ENCODE measurements at places on chromosomes 4 and X.
A peak's percentile ranks its signal among the peaks of the same experiment; 100 is the strongest.

DNA sequence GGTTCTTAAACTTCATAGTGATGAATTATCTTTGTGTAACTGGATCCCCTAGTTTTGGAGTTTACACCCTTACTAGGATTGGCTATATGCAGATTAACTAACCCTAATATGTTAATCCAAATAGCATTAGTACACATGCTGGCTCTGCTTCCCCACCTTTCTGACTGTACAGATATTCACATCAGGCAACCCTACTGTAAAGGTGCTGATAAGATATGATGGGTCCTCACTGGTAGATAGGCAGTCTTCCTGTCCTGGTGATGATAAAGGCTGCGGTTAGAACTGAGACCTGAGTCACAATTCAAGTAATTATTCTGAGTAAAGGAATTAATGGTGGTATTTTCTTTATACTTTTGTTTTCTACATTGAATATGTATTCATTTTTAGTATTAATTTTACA is 118.6 kb downstream of the COL4A5 start:
- peak; percentile 69 for DNase-seq

GRCh38 chr4:63218856-63219255 is 1190.4 kb downstream of the TECRL start:
- DNase-seq: no peak

GRCh38 chr4:151922306-151922705 is 161.5 kb upstream of the GATB start:
- no peak for DNase-seq

DNA sequence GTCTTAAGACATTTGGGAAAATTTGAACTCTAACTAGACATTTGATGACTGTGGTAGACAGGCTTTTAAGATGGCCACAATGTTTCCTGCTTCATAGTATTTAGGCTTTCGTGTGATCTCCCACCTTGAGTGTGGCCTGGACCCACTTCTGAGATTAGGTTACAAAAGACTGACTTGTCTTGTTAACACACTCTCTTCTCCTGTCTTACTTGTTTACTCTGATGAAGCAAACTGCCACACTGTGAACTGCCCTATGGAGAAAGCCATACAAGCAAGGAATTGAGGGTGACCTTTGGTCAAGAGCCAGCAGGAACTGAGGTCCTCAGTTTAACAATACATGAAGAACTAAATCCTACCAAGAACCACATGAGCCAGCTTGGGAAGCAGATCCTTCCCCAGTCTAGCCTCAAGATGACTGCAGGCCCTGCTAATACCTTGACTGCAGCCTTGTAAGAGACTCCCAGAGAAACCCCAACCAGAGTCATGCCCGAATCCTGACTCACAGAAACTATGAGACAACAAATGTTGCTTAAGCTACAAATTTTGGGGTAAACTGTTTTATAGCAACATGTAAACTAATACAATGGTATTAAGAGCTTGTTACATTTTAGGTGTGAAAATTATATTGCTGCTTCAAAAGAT is 20.3 kb downstream of the UBA6 start:
- no peak for DNase-seq

DNA sequence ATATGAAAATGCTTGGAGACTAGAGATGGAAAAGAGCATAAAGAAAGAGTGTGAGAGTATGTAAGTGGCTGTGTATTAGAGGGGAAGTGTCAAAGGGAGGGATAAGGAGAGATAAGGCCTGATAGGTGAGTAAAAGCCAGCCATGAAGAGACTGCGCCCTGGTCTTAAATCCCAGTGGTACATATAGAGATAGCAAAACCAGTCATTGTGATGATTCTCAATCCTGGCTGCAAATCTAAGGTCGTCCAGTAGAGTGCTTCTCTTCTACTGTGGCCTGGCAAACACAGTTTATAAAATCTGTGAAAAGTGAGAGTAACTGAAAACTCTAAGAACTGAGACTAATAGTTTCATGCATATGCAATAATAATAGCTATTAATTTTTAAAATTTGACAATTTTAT is 86.9 kb downstream of the MAB21L2 start:
- DNase-seq: no peak

- no peak for DNase-seq
These were observed 39.5 kb upstream of the ZFX start for GRCh38 chrX:24110069-24110468.

- no peak for DNase-seq
These were observed 2.0 kb upstream of the NKX3-2 start for GRCh38 chr4:13546142-13546940.

- DNase-seq: no peak
These were observed 14.4 kb downstream of the VGLL1 start for GRCh38 chrX:136546371-136546781.

GRCh38 chrX:124208660-124209059 is 123.8 kb upstream of the TEX13D start:
- peak; percentile 57 for DNase-seq

GRCh38 chr4:95417531-95417930 is 131.2 kb downstream of the UNC5C start:
- DNase-seq: no peak

DNA sequence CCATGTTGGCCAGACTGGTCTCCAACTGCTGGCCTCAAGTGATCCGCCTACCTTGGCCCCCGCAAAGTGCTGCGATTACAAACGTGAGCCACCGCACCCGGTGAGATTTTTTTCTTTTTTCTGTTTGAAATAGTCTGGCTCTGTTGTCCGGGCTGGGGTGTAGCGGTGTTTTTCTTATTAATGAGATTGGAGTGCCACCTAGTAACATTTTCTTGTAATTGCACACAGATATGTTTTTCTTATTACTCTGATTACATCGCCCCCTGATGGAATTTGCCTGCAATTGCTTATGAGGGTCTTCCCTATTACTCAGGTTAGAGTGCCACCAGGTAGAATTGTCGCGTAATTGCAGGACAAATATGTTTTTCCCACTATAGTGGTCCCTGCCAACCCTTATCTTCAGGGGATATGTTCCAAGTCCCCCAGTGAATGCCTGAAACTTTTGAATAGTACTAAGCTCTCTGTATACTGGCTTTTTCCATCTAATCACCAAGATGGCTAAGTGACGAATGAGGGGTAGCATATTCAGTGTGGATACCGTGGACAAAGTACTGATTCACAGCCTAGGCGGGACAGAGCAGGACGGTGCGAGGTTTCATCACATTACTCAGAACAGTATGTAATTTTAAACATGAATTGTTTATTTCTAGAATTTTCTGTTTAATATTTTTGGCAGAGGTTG is 8.6 kb upstream of the PDHA1 start:
- DNase-seq: peak; percentile 72

DNA sequence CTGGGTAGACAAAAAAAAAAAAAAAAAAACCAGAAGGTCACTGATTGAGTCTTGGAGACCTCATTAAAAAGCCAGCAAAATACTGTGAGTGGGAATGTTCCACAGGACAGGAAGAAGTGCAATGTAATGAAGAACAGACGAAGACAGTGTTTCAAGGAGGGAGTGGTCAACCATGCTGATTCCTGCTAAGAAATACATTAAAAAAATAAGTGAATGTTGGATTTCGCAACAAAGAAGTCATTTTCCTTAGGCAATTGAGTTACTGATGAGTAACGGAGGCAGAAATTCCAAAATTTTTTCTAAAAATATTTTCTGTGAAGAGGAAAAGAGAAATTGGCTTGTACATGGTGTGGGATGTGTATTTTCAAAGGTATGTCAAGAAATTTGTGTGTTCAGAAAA is 94.3 kb upstream of the FAM47B start:
- DNase-seq: no peak

- peak; percentile 77 for DNase-seq
These were observed 627 bp downstream of the CDKN2AIP start for GRCh38 chr4:183445097-183445428.

GRCh38 chr4:6900956-6901355 is 8.7 kb upstream of the TBC1D14 start:
- no peak for DNase-seq

DNA sequence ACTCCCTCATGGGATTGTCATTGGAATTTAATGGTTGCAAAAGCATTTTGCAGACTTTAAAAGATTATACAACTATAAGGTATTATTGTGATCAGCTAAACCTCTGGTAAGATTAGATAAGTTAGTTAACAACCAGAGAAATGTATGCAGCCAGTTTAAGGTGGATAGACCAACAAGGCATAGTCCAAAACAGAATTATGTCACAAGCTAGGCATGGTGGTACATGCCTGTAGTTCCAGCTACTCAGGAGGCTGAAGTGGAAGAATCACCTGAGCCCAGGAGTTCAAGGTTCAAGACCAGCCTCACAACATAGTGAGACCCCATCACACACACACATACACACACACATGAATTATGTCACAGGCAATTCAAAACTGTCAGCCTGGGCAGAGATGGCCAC is 54.7 kb upstream of the KLHL13 start:
- DNase-seq: no peak
